ENCODE measurements at places on chromosomes 4 and X. TPM values are rescaled to one million over a fixed set of nuclear protein-coding genes. Genes with fewer than 3 reads are reported as not detected.

GRCh38 chrX:108642273-108642628 is 94.1 kb downstream of the IRS4 start:
- DNase-seq, result no peak

Gene TMSB15C
- 2.3 TPM for polyA plus RNA-seq

Gene FGF13
- polyA plus RNA-seq, result 2.4 TPM

DNA sequence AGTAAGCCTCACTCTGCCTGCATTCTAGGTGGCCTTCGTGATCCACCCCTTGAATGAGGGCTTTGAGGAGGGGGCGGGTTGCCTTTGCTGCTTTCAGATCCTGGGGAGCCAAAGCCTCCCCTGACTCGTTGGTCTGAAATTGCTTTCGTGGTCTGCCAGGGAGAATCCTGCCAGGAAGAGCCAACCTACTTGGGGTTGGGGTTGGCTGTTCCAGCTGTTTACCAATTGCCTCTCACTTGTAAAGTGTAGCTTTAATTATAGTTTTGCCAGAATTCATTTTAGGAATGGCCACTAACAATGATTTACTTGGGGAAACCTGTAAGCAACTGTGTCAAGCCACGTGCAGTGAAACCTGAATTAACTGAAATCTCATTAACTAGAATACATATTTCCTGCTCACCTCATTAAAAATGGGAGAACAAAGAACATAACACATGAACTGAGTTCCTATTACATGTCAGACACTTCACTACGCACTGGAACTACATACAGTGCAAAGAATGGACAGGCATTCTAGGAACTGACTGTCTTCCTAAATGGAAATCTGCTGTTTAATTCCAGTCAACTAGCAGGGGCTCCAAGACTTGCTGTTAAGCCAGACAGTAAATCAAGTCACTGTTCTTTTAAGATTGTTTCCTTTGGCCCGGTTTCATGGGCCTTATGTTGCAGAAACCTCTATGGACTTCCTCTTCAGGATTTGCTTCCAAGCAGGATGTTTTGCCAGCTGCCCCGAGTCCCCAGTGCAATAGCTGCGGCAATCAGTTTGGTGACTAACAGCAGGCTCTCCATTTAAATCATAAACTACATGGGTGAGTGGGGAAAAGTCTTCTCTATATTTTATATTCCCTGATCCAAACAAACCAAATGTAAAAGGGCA is 16.4 kb upstream of the NKRF start:
- DNase-seq, result no peak

GRCh38 chr4:159504684-159505083 is 401.8 kb downstream of the RAPGEF2 start:
- no peak for DNase-seq

Gene FABP2
- 1.9 TPM for polyA plus RNA-seq

- no peak for DNase-seq
These were observed 328.6 kb upstream of the ARX start for GRCh38 chrX:25344161-25344936.

Gene RBM46
- 0.16 TPM for polyA plus RNA-seq

Gene MAGEB4
- polyA plus RNA-seq, result 0.23 TPM

Gene PABPC1L2B
- not detected for polyA plus RNA-seq

Gene CXCL8
- polyA plus RNA-seq, result 11.0 TPM

GRCh38 chr4:169803413-169803812 is 45.7 kb upstream of the HPF1 start:
- no peak for DNase-seq

DNA sequence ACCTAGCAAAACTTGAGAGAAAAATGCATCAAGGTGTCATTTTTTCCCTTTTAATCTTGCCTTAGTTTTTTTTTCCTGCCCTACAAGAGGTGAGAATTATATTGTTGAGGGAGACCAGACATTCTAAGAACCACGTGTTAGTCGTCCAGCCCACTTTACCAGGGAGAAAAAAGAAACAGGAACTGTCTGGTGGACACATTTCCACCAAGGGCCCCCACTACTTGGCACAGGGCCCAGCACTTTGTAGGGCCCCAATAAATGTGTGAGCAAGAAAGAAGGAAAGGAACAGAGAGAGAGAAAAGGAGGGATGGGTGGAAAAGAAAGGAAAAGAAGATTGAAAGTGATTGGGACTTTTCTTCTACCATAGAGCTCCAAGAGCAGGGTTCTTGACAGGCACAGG is 3.9 kb upstream of the EGFL6 start:
- no peak for DNase-seq

DNA sequence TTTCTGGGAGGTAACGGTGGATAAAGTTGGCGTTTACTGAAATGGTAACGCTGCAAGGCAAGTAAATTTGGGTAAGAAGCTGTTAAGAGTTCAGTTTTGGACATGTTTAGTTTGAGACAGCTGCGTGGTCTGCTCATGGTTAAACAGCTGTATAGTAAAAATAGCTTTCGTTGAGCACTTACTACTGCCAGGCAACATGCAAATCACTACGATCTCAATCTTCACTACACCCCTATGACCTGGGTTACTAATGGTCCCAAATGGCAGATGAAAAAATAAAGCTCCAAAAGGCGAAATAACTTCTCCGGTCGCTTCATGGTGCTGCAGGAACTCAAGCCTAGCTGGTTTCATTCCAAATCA is 22.2 kb downstream of the FABP2 start:
- no peak for DNase-seq

Gene EBP
- 39.9 TPM for polyA plus RNA-seq

Gene ZNF280C
- 2.4 TPM for polyA plus RNA-seq

Gene KIAA0232
- polyA plus RNA-seq, result 10.5 TPM

DNA sequence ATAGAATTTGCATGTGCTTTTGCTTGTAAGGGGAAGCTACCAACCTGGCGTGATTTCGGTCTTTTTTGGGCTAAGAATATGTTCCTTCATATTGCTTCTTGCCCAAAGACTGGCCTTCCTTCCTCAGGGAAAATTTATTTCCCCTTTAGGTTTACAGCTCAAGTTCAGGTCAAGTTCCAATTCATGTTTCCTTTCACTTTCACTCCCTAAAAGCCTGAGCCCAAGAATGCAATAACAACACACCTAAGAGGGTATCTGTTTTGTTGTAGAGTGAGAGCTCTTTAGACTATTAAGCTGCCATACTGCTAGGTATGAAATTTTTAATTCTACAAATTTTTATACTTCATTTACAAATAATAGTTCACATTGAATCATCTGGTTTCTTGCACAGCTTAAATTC is 299.6 kb downstream of the TLL1 start:
- DNase-seq, result no peak

DNA sequence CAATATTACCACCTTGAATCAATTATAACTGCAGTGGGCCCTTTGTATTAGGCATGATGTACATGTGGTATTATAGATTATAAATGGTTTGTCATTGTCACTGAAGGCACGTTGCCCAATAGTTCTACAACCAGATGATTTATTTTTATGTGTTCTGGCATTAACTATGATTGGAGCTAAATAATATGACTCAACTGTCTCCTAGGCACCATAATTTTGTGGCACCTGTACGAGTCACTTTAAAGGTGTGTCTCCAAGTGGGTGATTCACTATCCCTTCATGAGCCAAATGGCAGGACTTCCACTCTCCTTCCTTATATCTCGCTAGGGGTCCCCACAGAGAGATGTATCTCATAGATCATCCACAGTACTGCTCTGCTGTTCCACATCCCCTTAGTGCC is 6.1 kb upstream of the SMPX start:
- no peak for DNase-seq
